NAMALWA (cell line): ENCODE measurements at places on chromosomes 4 and X.

DNA sequence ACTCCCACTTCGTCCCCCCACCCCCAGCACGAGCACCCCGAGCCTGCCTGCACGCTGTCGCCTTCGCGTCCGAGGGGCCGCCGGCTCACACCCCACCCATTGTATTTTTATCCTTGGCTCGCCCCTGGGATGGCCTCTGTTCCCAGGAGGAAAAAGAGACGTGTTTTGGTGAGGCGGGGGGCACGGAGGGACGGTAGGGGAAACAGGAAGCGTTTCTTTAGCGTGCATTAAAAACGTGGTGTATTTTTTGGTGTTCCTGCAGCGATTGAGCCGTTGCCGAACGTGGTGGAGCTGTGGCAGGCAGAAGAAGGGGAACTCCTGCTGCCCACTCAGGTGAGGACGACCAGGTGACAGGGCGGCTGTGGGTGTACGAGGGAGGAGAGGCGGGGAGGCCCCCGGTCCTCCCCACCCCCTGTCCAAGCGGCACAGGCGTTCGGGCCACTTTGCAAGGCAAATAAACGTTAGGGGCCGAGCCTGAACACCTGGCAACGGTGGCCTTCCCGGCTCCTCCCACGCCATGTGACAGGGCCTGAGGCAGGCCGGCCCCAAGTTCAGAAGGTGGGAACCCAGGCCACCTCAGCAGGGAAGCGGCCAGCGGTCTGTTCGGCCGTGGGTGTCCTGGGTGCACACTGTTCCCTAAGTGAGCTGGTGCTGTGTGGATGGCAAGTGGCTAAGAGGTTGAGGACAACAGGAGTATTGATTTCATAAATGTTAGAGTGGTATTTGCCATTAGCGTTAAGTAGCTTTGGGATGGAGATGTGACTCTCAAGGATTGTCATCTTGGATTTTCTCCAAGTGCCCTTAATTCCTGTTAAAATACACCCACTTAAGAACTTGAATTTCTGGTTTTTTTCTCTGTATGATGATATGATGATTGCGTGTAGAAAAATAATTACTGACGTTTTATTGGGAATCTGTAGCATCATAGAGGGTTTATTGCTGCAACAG is 1.1 kb downstream of the TMEM131L start:
- peak; percentile 95 for DNase-seq

- DNase-seq = no peak
Observed at GRCh38 chrX:75335127-75335458, 61.2 kb downstream of the UPRT start.

DNA sequence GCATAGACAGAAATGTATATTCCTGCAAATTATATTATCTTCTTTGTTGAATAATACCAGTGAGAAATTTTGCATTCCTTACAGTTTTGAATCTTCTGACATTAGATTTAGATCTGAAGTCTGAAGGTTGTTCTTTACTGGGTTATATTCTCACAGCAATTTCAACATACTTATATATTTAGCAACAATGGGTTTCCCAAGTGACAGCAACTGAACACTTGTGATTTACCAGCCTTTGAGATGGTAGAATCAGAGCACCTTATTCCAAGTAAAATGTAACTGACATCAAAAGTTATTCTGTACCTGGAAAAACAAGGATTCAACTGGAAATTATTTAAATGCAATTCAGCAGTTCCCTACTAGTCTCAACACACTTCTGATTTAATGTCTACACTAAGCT is 66.0 kb downstream of the RELL1 start:
- DNase-seq = no peak

DNA sequence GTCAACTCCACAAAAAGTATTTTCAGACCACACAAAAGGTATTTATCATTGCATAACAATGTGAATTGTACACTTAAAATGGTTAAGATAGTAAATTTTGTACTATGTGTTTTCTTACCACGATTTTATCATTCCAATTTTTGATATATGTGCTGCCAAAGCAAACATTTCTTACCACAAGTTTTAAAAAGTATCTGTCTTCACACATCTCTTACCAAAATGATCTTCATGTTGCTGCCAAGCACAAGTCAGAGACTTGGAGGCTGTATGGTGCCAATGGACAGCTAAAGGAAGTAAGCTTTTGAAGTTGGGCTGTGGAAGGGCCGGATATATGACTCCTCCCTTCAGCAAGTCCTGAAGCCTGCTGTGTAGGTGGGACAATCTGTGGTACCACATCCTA is 67.9 kb downstream of the TMLHE start:
- DNase-seq = no peak

- DNase-seq = no peak
Observed at GRCh38 chr4:136112116-136112515, 1420.2 kb downstream of the PCDH18 start.

DNA sequence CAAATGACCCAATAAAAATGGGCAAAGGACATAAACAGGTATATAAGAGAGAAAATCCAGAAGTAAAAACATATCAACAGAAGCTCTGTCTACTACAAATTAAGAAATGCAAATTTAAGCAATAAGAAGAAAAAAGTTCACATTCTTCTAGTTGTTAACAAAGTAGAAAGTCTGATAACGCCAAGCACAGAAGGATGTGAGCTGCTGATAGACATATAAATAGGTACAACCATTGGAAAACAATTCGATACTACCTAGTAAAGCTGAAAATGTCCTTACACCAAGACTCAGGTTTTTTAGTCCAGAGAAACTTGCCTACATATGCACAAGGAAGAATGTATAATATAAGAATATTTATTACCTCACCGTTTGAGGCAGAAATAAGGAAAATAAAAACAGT is 35.8 kb upstream of the SLAIN2 start:
- DNase-seq = no peak

GRCh38 chr4:139511320-139511719 is 44.7 kb downstream of the SETD7 start:
- DNase-seq = no peak

- no peak for DNase-seq
Observed at GRCh38 chr4:146978641-146979040, 33.0 kb upstream of the TTC29 start.

GRCh38 chr4:25424539-25425228 is 47.6 kb downstream of the ANAPC4 start:
- no peak for DNase-seq

DNA sequence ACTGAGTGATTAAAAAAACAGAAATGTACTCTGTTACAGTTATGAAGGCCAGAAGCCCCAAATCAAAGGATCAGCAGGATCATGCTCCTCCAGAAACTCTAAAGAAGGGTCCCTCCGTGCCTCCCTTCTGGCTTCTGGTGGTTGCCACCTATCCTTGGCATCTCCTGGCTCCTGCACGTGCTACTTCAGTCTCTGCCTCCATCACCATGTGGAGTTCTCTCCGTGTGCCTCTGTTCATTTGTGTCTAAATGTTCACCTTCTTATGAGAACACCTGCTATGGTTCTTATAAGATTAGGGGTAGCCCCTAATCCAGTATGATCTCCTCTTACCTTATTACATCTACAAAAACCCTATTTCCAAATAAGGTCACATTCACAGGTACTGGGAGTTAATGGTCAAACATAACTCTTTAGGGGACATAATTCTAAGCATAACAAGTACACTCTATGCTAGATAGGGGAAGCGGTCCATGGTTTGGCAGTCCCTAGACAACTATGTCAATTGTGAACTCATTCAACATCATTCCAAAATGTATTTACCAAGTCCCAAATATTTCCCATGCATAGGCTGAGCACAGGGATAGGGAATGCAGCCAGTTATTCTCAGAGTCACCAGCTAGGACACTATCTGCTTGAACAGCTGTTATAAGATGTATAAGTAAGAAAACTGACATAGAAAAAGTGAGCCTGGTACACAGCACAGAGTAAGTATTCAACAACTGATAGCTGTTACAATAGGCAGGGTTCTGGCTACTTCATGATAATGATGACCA is 295.5 kb upstream of the BOD1L1 start:
- no peak for DNase-seq

DNA sequence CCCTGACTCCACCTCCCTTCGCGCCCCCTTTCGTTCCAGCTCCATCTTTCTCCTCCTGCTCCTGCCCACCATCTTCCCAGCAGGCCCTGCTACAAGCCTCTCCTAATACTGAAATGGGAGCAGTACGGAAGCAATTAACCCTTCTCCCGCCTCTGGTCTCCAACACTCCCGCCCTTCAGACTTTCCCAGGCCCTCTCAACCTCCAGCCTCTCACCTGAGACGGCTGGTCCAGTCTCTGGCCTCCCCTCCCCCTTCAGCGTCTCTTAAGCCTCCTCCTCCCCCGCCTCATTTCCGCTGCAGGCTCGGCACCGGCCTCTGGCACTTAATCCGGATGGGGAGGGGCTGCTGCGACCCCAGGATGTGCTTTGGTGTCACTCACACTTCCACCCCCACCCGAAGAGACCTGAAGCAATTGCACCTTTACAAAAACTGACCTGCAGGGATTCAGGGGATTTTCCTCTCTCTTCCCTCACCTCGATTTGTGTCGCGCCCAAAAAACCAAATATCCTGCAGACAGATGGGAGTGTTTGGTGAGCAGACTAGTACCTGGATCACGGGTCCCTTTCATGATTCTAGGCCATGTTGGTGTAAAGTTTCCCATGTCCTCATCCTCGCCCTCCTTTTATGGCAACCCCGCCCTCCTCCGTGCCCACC is 657 bp downstream of the TCEAL8 start:
- no peak for DNase-seq

- DNase-seq = peak; percentile 21
Observed at GRCh38 chrX:100379388-100379986, 30.6 kb downstream of the PCDH19 start.

- no peak for DNase-seq
Observed at GRCh38 chrX:150982235-150982787, 824 bp upstream of the HMGB3 start.

GRCh38 chr4:122622400-122622799 is 1.5 kb upstream of the IL21 start:
- DNase-seq = no peak

GRCh38 chr4:53622739-53623151 is 31.5 kb upstream of the LNX1 start:
- no peak for DNase-seq

DNA sequence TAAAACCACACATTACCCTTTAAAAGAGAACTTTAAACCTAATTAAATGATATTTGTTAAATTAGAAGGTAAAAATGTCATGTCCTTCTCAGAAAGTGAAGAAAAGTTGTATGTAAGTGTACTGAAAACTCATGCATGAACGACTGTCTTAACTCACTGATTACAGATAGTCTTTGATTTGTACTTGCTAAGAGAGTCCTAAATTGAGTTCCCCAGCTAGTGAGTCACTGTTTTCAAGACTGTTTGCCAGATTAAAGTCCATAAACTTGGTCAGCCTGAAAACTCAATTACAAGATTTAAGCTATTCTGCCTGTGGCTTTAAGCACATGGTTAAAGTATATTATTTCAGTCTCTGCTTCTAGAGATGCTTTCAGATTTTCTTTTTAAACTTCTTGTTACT is 124.9 kb upstream of the ZCCHC13 start:
- DNase-seq = no peak

DNA sequence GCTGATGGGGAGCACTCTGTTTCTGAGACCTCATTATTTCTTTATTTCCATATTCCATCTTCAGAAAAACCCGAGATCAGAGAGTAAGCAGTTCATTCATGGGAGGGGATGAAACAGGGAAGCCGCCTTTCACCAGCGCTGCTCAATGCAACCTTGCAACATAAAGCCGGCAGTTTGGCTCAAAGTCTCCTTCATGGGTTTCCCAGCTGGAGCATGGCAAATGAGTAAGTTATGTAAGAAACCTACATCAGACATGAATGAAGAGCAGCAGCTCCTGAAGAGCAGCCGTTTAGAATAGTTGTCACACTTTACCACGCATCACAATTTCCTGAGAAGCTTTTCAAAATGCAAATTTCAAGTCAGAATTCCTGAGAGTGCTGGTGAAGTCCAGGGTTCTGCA is 578.8 kb downstream of the FSTL5 start:
- DNase-seq = no peak

DNA sequence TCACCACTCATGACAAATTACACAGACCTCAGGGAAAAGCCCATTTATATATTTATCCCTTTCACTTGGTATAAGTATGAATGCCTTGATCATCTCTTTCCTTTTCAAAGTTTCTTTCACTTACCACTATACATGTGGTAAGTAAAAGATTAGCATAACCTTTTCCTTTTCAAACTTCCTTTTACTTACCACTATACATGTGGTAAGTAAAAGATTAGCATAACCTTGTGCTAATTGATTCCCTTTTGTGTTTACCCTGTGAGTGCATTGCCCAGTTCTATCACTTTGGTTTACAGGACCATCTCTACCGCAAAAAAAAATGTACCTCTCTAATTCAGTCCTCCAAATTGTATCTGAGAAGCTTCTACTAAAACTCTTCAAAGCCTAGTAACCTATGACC is 32.7 kb upstream of the TCEANC start:
- DNase-seq = no peak

- peak; percentile 64 for DNase-seq
Observed at GRCh38 chr4:56424697-56425514, 10.5 kb downstream of the PPAT start.

- no peak for DNase-seq
Observed at GRCh38 chr4:163070023-163070422, 96.7 kb downstream of the NAF1 start.

- DNase-seq = no peak
Observed at GRCh38 chrX:3780564-3780963, 67.1 kb upstream of the PRKX start.

GRCh38 chr4:108060164-108060563 is 70.5 kb downstream of the HADH start:
- peak; percentile 29 for DNase-seq

DNA sequence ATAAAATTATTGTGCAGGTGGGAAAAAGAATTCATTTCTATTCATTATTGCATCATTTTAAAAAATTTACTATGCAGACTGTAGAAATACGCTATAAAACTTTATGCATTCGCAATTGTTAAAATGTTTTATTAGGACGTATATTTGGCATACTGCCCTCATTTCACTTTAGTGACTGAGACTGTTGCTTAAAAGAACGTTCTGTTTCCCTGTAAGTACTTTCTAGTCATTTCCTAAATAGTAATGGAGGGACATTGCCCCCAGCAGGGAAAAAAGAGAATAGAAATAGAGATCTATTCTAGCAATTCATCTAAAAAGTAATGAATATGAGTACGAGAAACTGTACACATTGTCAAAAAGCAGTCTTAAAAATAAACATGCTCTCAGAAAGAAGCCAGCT is 1295.8 kb upstream of the TENM3 start:
- DNase-seq = peak; percentile 51

DNA sequence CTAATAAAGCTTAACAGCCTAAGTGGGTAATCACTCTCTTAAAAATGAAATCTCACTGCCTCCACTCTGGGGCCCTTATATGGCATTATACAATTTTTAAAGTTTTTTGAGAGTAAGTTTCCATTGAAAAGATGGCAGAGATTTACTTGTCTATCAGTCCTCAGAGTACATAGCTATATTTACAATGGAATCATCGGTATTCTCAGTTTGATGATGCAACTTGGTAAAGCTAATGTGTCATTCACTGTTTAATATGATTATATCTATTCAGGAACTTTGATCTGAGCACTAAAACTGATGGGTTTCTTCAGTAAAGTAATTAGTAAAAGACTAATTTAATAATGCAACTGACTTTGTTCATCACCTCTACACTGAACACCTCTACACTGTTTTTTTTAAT is 51.6 kb downstream of the CT47B1 start:
- DNase-seq = no peak

GRCh38 chr4:94491322-94491721 is 39.6 kb downstream of the PDLIM5 start:
- DNase-seq = no peak
